ENCODE measurements at places on chromosomes 4 and X. TPM values are rescaled to one million over a fixed set of nuclear protein-coding genes. Genes with fewer than 3 reads are reported as not detected.

Gene ETNPPL
- total RNA-seq = not detected

- no peak for DNase-seq
Measured at GRCh38 chr4:148215202-148215601, 227.0 kb downstream of the NR3C2 start.

Gene NFXL1
- 13.1 TPM for total RNA-seq

Gene TRIML2
- not detected for total RNA-seq

- DNase-seq = no peak
Measured at GRCh38 chrX:39477762-39478120, 620.0 kb downstream of the BCOR start.

DNA sequence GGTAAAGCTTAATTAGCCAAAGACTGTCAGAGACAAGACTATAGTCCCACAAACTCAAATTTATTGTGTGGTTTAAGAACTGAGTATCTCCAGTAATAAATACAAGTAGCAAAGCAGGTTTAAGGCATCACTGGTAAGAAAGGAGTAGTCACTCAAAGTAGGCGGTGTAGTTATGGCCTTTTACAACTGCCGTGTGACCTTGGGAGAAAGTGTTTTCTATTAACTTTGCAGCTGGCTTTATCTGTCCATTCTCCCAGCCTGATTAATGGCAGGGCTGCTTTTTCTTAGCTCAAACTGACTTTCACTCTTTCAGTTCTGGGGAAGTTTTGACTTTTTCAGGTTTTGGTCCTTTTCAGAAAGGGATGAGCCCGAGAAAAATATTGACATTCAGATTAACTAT, 7.4 kb upstream of the PAK3 start:
- DNase-seq = no peak

Gene NCAPG
- total RNA-seq = not detected

GRCh38 chr4:105014635-105015034, 132.0 kb upstream of the TET2 start:
- no peak for DNase-seq

Gene ANOS1
- 10.4 TPM for total RNA-seq

DNA sequence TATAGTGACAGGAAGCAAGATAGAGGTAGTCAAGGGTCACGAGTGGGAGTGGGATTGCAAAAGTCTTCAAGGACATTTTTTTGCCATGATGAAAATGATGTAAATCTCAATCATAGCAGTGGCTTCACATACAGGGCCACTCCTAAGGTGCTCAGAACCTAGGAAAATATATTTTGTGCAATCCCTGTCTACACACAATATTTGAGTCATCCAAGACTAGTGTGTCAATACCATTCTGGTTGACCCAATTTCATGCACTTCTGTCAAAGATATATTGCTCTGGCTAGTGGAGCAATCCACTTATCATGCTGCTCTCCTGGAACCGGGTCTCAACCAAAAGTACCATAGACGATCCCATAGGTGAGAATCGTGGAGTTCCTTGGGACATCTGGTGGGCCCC, 24.2 kb upstream of the XPNPEP2 start:
- DNase-seq = no peak

DNA sequence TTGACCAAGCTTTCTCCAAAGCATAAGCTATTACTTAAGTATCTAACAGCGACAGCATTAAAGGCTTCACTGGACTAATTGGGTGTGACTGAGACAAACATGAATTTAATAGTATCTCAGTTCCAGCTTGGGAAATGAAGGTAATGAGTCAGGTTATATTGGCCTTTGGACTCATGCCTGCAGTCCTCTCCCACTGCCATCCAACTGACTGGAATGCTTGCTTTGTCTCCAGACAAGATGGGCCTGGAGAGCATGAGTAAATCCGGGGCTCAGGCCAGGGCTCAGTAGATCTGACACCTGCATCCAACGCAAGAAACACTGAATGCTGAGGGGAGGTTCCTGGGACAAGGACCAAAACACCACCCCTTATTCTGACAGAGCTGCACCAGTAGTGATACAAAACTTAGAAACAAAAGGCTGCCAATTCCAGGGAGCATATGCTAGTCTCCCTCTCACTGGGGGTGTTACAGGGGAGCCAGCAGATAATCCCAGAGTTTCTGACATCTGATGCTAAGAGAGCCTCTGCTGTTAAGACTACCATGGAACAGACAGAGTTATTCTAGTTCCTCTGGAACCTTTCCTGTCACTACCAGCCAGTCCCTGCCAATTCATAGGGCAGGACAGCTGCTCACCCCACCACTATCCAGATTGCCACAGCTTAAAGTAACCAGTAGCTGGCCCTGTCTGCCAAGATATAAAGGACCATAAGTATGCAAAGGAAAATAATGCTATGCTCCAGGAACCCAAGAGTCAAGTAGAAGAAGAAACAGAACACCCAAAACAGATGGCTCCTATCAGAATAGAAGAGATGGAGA, 293.8 kb downstream of the IQCM start:
- DNase-seq = no peak

GRCh38 chr4:30856795-30857564, 136.8 kb downstream of the PCDH7 start:
- DNase-seq = no peak

DNA sequence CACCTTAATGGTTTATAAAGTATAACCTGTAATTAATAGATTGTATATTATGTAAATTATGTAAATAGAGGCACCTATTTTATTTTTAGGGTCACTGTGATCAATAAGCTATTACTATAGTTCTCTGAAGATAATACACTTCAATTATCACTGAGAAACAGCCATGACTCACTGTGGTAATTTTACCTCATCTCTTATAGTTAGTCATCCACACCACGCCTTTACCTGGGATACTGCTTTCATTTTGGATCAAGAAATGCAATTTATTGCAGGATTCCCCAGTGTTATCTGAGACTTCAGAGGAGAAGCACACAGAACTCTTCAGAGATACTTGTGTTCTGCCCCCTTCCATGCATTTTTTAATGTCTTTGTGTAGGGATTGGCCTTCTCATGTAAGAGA, 348.1 kb upstream of the ATOH1 start:
- no peak for DNase-seq

DNA sequence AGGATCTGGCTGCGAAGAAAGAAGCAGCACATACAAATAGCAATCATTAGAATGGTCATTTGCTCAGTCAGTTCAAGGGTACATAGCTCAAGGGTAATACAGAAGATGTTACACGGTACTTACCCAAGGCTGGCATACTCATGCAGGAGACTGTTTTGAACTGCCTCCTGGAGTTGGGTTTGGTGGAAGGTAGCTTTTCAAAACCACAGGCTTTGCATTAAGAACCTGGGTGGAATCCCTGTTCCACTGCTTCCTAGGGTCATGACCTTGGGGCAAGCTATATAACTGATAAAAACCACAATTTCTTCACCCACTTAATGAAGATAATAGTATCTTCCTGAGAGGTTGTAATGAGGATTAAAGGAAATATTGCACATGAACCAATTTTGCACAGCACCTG, 36.5 kb downstream of the TBC1D9 start:
- DNase-seq = no peak

Data from thoracic aorta (tissue), 2 donors.